ENCODE measurements at places on chromosomes 7 and 10.
A peak's percentile ranks its signal among the peaks of the same experiment; 100 is the strongest.

DNA sequence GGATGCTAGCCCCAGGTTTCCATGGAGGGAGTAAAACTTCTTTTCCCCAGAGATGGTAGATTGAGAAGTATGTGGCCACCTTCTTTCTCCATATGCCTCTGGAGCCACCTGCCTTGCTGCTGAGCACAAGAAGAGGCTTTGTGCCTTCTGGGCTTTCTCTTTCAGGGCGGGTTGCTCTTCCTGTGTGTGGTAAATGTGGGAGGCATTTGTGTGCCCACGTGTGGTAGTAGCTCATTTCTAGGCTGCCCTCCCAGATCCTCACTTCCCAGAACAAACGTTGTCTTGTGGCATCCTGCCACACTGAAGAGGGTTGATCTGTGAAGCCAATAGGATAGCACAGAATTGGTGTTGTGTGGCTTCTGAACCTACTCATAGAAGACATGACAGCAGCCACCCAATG is 342.0 kb upstream of the PODXL start:
- no peak for DNase-seq

DNA sequence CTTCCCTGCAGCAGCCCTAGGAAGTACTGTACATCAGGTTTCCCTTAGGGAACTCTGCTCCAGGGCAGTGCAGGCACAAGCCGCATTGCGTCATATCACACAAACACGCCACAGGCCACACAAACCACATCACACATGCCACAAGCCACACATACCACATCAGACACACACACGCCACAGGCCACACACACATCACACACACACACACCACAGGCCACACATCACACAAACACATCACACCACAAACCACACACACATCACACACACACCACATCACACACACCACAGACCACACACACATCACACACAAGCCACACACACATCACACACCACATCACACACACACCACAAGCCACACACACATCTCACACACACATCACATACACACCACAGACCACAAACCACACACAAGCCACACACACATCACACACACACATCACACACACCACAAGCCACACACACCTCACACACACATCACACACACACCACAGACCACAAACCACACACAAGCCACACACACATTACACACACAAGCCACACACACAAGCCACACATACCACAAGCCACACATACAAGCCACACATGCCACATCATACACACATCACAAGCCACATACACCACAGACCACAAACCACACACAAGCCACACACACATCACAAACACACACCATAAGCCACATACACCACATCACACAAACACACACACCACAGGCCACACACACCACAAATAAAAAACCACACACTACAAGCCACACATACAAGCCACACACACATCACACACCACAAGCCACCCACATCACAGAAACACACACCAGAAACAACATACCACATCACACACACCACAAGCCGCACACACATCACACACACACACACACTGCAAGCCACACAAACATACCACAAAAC is 53.4 kb downstream of the TMEM209 start:
- peak; percentile 21 for DNase-seq

DNA sequence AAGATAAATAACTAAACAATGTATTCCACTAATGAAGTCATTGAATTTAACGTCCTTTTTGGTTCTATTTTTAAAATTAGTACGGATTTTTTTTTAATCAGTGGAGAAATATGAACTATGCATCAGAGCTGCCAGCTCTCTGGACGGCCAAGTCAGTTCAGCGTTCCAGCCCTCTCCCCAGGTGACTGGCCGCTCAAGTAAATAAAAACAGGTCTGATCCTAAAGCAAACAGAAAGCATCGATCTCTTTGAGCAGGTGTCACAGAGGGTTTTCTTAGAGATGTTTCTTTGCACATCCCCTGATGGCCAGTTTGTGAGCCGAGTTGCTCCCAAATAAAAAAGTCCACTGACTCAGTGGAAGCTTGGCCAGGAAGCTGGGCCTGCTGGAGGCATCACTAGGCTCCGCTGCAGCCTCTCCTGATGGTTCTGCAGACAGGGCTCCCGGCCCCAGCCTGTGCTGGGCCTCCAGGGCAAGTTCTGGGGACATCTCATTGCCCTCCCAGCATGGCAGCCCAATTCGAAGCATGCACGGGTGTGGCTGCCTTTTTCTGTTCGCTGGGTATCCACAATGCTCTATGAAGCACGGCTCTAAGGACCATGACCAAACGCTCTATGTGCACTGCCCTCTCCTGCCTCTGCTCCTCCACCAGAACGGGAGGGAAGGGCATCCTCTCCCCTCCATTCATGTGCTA is 74.7 kb upstream of the PPP2R2D start:
- no peak for DNase-seq

DNA sequence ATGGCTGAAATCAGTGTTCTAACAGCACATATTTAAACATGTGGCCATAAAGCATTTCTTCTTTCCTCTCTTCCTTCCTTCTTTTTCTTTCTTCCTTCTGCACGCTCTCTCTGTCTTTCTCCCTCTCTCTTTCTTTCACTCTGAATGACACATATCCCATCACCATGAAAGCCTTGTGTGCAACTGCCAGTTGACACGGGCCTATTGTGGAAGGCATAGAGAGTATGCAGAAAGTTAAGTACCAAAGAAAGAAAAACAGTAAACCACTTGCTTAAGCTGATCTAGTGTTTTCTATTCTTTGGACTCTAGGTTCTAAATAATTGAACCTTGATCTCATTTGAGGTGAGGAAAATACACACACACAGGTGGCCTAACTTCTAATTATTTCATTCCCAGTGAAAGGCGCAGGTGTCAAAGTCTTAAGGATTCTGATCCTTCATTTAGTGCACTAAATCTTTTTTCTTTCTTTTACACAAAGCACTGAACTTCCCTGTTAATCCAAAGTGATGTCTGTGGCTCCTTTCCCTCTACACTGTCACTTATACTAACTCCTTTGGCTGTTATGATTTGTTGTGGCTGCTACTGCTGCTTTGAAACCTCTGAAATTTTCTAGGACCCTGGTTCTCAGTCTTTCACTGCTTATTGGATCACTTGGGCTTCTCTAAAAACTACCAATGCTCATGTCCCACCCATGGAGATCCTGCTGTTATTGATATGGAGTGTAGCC is 17.7 kb downstream of the DKK1 start:
- DNase-seq = no peak

- no peak for DNase-seq
Observed at GRCh38 chr10:119337796-119338432, 130.5 kb downstream of the GRK5 start.

DNA sequence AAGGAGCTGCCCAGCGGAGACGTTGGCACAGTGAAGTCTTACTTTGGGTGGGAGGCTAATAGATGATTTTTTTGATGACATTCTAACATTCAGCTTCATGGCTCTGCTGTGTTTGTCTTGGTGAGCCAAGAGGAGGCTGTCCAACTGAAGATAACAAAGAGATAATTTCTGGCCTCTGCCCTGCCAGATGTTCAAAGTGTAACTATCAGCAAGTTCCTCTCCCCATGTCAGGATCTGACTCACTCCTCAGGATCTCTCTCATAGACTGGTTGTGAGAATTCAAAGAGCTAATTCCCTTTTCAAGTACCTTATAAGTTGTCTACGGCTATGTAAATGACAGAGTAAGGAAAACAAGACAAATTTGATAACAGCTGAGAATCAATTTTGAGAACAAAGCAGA is 1340.9 kb downstream of the XPNPEP1 start:
- DNase-seq = no peak

GRCh38 chr10:79044036-79044632 is 24.6 kb upstream of the ZMIZ1 start:
- DNase-seq = no peak

DNA sequence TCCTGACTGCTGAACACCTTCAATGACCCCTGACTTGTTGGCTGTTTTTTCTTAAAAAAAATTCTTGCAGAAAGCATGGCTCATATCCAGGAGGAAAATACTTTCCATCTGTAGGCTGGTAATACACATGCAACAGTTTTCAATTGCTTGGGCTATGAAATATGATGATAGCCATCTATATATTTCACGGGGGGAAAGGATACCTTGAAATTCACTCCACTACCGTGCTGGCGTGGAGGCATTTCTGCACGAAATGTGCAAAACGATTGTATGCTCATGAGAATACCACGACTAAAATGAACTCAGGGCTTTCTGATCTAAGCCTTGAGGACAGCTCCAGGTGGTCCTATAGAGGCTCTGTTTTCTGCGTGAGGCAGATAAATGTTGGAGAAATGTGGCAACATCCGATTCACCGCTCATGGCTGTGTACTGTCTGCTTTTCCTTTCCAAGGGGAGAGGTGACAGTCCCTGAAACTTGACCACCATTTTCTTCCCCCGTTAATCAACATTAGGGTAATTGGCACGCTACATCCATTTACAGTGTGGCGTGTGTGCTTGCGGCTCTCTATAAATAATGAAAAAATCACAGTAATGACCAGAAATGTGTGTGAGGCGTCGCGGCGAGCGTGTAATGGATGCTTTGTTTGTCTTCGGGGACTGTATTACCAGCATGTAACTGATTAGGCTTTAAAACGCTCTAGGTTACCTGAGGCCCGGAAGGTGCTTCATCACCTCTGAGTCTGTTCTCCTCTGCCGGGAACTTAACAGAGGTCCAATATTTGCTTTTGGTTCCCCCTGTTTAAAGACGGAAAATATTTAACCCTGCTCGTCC is 12.8 kb upstream of the CARD11 start:
- DNase-seq = no peak

DNA sequence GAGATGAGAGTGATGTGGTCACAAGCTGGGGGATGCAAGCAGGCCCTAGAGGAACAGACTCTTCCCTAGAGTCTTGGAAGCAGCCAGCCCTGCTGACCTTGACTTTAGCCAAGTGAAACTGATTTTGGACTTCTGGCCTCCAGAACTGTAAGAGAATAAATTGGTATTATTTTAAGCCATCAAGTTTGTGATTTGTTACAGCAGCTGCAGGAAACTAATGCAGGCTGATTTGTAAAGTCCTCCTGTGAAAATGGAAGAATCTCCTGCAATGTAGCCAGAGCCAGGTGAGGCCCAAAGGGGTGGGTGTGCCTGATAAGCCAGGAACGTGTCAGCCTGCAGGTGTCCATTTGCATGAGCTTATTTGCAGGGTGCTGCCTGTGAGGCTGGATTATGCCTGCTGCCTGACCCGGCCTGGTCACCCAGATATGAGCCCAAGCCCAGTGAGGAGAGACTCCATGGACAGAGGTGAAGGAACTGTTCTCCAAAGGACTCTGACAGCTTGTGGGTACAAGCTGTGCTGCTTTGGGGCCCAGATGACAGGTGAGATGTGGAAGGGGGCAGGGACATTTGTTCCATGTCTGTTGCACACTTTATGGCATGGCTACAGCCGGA is 24.6 kb upstream of the PLEKHA1 start:
- DNase-seq = no peak

DNA sequence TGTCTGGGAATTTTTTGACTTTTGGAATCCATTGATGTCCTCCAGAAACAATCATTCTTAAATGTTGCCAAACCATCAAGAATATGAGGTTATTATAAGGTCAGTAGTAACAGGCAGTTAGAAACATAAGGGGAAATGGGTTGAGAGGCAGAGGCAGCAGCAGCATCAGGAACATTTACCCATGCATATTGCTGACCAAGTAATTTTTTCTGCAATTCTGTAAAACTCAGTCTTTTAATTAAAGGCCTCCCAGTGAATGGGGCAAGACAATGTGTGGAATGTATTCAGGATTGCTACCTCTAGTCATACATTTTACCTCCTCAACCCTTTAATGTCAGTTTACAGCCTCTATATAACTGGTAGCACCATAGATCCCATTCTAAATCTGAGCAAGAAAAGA is 66.5 kb upstream of the SKAP2 start:
- no peak for DNase-seq

DNA sequence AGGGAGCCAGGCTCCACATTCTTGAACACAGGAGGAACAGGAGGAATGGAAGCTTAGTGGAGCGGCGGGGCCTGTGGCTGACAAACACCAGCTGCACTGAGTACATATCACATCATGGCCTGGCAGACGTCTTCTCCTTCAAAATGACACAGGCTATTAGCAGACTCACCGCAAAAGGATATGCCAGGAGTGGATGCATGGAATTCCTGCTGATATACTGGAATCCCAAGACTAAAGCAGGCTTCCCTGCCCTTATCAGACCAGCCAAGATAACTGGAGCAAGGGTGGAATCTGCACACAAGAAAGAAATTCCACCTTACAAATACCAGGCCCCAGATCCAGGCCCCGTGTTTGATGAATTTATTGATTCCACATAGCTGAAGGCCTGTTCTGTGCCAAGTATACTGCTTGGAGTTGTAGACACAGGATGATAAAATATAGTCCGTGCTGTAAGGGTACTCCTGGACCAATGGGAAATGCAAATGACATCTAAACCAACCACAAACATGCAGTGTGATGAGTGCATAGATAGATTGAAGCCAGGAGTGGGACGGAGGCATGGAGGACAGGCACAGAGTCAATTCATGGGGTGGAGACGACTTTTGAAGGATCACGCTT is 480.5 kb upstream of the ZMIZ1 start:
- no peak for DNase-seq

DNA sequence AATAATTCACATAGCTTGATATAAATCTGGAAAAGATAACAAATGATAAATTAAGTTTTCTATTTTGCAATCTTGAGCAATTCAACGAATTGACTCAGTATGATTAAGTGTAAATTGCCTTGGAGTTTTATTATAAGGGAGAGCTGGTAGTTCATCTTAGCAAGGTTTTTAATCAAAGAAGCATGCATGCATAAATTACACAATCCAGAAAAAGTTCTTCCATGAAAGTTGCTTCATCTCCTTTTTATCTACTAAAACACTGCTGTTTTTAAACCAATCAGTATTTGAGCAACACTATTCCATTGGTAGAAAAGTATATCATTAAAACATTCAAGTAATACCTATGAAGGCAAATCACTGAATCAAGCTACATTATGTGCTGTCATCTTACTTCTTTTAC is 47.6 kb downstream of the POT1 start:
- no peak for DNase-seq
